ENCODE measurements at places on chromosomes 4 and X. TPM values are rescaled to one million over a fixed set of nuclear protein-coding genes. Genes with fewer than 3 reads are reported as not detected.

AWAT2 gene
- not detected for total RNA-seq

MAGEE2 gene
- total RNA-seq: not detected

MAGEC1 gene
- total RNA-seq: not detected

CTSO gene
- total RNA-seq: 4.7 TPM

AMELX gene
- total RNA-seq: not detected

HDX gene
- total RNA-seq: 1.4 TPM

JAKMIP1 gene
- total RNA-seq: 1.0 TPM

MAGEA3 gene
- total RNA-seq: not detected

MAGEB6B gene
- total RNA-seq: not detected

TCEAL7 gene
- total RNA-seq: not detected

TRIM61 gene
- 3.4 TPM for total RNA-seq

SSX1 gene
- total RNA-seq: not detected

ANKRD37 gene
- 12.5 TPM for total RNA-seq

PFKFB1 gene
- total RNA-seq: 0.54 TPM

DSPP gene
- not detected for total RNA-seq

CACNA1F gene
- total RNA-seq: 0.72 TPM

SSX2 gene
- total RNA-seq: not detected

EXOSC9 gene
- total RNA-seq: 97.4 TPM

Data from activated naive CD8-positive, alpha-beta T cell treated with anti-CD3 and anti-CD28 coated beads for 36 hours (primary cell).